ENCODE measurements at places on chromosomes 7 and 10.

- peak overlapping the region; percentile 43 for H3K4me3 ChIP-seq
- DNase-seq, result no peak
- peak overlapping the region; percentile 57 for H3K27ac ChIP-seq
- no peaks in the 10 kb centered on the region for H3K36me3 ChIP-seq
- H3K27me3 ChIP-seq, result peaks cover 22% of the 10 kb centered on the region
Observed at GRCh38 chr10:80463868-80464267, 9.8 kb downstream of the TSPAN14 start.

- no peak overlapping the region for H3K27ac ChIP-seq
- peak; percentile 82 for DNase-seq
- peak overlapping the region; percentile 60 for H3K4me3 ChIP-seq
- peaks cover 13% of the 10 kb centered on the region for H3K4me1 ChIP-seq
Observed at GRCh38 chr10:133257489-133258065, 19.1 kb downstream of the ADAM8 start.

- no peaks in the 10 kb centered on the region for H3K4me1 ChIP-seq
- H3K4me3 ChIP-seq, result no peak overlapping the region
- H3K27ac ChIP-seq, result no peak overlapping the region
- DNase-seq, result no peak
- no peaks in the 10 kb centered on the region for H3K36me3 ChIP-seq
Observed at GRCh38 chr7:134752006-134752760, 27.3 kb upstream of the CALD1 start.

- DNase-seq, result no peak
- no peaks in the 10 kb centered on the region for H3K27me3 ChIP-seq
- no peaks in the 10 kb centered on the region for H3K4me1 ChIP-seq
- no peaks in the 10 kb centered on the region for H3K36me3 ChIP-seq
- no peak overlapping the region for H3K4me3 ChIP-seq
Observed at GRCh38 chr7:54960517-54960916, 58.3 kb upstream of the EGFR start.

DNA sequence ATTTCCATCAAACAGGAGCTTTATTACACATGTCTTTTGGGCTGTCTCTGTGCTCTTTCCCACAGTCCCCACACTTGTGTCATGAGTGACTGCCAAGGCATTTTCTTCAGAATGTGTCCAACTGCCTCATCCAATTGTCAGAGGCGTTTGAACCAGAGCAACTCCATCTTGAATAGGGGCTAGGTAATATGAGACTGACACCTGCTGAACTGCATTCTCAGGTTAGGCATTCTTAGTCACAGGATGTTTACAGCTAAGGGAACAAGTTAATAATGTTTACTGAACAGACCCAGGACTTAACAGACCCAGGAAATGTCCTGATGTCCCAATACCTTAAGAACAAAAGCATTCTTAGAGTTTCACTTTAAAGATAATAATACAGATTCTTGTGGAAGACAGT lies 595.5 kb downstream of the REEP3 start:
- H3K4me1 ChIP-seq, result peaks cover 22% of the 10 kb centered on the region
- DNase-seq, result peak; percentile 58
- H3K27ac ChIP-seq, result peak overlapping the region; percentile 73
- no peaks in the 10 kb centered on the region for H3K27me3 ChIP-seq
- H3K36me3 ChIP-seq, result no peaks in the 10 kb centered on the region

DNA sequence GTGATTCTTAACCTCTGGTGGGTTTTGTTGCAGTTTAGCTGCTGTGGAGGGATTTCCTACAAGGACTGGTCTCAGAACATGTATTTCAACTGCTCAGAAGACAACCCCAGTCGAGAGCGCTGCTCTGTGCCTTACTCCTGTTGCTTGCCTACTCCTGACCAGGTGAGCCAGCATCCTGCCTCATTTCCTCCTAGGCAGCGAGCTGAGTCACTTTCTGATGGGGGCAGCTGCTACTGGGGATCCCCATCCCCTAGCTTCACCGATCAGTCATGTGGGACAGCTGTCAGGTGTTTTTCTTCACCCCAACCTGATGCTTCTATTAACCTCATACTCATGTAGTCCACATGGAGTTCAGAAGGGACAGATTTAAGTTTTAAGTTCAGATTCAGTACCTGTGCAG lies 21.7 kb upstream of the SMO start:
- no peaks in the 10 kb centered on the region for H3K27me3 ChIP-seq
- no peak overlapping the region for H3K27ac ChIP-seq
- no peak overlapping the region for H3K4me3 ChIP-seq
- no peak for DNase-seq
- H3K36me3 ChIP-seq, result peaks cover 9% of the 10 kb centered on the region

GRCh38 chr7:148963583-148964482 lies 64.5 kb downstream of the PDIA4 start:
- peaks cover 9% of the 10 kb centered on the region for H3K4me1 ChIP-seq
- no peaks in the 10 kb centered on the region for H3K27me3 ChIP-seq
- no peaks in the 10 kb centered on the region for H3K36me3 ChIP-seq
- DNase-seq, result peak; percentile 50
- 0 out of 2 replicates have a peak overlapping the region, but pooled peaks have one; percentile 16 for H3K4me3 ChIP-seq
- H3K27ac ChIP-seq, result peak overlapping the region; percentile 26

Data from GM23338 (cell line).